ENCODE measurements at places on chromosomes 5 and 9.

- DNase-seq = no peak
Observed at GRCh38 chr5:149754172-149754880, 24.2 kb downstream of the PPARGC1B start.

DNA sequence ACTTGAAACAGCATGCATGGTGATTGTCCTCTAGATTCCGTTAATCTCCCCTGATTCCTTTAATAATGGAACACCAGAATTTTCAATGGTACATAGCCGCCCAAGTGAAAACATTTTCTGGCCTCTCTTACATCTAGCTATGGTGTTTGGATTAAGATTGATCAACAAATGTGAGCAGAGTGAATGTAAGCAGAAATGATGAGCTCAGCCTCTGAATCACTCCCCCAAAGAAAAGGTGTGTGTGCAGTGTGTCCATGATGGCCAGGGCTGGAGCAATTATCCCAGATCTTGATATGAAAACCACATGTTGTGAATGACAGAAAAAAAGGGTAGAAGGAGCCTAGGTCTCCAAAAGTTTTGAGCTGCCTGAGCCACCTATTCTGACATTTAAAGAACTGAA lies 55.3 kb downstream of the OR2K2 start:
- DNase-seq = no peak

DNA sequence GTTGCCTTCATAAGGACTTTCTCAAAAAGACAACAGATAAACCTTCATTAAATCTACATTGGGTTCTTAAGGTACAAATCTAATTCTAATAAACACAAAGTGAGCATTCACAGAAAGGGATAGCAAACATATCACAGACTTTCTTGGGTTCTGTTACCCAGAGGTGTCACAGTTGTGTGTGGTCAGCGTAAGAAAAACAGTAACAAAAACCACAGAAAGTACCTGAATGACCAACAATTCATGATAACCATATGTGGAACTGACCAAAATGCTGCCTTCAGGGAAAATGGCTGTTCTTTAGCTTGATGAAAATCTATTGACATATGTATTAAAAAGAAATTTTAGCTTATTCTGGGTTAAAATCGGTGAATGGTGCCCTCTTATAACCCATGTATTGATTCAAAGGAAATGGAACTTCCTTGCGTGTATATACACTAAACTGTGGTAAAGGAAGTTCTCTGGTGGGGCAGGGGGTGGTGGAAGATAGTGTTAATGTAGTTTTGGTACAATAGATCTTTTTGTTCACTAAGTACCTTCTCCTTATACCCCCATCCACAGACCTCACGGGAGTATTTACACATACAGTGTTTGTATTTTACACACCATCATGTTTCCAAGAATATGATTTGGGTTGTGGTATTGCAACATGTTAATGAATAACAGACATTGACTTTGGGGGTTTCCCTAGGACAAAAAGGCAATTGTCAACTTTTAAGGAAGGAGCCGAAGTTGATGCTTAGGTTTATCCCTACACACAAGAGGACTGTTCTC lies 152.5 kb downstream of the APBA1 start:
- no peak for DNase-seq

DNA sequence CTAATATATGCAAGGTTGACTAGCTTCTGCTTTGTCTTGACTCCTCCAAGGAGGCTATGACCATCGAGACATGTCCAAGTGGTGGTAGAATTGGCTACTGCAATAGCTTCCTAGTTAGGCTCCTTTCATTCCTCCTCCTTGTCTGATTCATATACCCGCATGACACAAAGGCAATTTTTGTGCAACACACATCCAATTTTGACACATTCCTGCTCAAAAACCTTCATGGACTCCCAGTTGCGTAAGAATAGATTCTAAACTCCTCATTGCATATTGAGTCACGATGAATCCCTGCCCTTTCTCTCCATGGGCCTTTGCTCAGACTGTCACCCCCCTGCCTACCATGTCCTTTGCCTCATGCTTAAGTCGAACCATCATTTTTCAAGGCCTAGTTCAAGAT lies 344.5 kb downstream of the ACTL7B start:
- DNase-seq = no peak

DNA sequence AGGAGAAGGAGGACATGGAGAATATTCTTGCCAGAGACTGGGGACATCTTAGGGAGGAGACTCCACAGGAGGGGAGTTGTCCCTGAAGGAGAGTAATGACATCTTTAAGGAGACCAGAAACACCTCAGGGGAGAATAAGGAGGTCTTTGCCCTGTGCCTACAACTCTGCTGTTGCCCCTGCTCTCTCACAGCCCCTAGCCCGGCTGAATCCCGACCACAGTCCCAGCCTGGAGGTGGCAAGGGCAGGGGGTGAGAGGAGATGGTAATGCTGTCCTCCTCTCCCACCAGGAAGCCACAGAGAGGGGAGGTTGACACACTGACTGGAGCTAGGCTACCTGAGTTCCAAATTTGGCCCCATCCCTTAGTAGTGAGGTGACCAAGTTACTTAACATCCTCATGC lies 30.2 kb upstream of the ENHO start:
- DNase-seq = no peak

GRCh38 chr9:36456480-36457065 lies 56.5 kb upstream of the RNF38 start:
- DNase-seq = no peak

- no peak for DNase-seq
Observed at GRCh38 chr9:112694706-112695555, 23.0 kb downstream of the INIP start.

- no peak for DNase-seq
Observed at GRCh38 chr5:55110217-55110616, 7.8 kb downstream of the GZMA start.

- no peak for DNase-seq
Observed at GRCh38 chr9:91818647-91819403, 131.2 kb downstream of the ROR2 start.

DNA sequence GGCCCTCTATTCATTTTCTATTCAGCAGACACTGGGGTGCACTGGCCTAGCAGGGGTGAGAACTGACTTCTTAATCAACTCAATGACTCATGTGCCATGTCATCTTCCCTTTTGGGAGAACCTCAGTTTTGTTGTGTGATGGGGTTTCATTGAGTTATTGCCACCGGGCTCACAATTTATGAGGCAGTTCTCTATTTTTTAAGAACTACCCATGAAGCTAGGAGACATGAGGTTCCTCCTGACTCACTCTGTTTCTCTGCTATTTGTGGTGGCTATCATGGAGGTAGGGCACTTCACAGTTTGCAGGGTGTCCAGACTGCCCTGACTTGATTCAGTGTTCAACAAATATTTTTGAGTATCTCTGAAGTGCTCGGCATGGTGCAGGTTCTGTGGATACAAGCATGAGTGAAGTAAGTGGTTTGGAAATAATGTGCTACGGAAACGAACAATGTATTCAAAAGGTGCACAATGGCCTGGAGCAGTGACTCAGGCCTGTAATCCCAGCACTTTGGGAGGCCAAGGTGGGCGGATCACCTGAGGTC lies 39.3 kb downstream of the SPARC start:
- no peak for DNase-seq

DNA sequence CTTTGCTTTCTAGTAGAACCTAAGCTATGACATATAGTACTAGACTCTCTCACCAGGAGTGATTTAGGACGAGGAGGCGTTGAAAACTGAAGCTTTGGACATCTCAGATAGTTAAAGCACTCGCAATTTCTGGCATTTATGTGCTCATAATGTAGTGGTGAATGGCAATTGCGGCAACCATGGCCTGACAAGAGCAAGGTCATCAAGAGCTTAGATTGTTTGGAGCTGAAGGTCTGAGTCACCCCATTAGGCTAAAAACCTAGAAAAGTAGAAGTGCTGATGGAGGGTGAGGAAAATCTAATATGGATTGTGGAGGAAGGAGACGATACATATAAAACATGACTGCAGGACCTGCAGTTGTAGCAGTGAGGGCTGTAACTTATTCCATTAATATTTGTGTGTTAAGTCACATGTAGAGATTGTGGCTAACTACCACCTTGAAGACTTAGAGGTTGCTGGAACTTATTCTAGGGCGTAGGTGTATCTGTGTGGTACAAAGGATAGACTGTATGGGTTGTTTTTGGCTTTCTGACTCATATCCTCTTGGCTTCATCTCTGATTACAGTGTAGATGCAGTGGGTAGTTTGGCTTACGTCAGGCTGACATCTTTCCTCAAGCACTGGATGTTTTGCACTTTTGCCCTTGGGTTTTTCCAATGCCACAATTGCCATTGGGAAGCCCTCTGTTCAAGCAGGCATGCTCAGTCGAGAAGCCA lies 138.9 kb upstream of the CDKN2B start:
- no peak for DNase-seq

- no peak for DNase-seq
Observed at GRCh38 chr9:99231711-99232110, 9.6 kb downstream of the SEC61B start.

DNA sequence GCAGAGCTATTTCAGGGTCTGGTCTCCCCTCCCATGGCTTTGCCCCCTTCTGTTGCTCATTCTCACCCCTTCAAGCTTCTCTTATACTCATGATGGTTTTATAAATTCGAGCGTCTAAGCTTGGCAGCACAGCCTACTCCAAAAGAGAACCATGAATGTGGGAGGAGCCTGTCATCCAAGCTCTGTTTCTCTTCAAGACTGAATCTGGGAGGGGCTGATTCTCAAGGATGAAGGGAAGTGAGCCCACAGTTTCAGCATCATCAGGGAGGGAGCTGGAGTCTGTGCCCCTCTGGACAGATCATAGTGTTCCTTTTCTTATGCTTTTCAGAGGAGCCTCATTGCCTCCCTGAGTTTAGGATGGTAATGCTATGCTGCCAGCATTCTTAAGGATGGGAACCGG lies 168.6 kb downstream of the CFAP90 start:
- no peak for DNase-seq

- no peak for DNase-seq
Observed at GRCh38 chr5:159797261-159797970, 118.9 kb upstream of the ADRA1B start.

DNA sequence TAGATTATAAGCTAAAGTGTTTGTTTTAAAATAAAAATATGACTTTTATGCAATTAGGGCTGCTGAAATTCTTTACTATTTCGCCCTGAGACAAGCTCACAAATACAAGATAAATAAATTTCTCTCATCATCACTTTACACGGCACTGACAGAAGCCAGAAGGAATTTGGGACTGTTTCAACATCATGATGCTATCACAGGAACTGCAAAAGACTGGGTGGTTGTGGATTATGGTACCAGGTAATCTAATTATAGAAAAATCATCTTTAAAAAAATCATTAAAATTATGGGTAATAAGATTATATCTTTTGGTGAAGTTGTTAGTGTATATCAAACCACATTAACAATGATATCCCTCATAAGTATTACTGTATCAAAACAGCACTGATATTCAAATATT lies 95.0 kb downstream of the MAN2A1 start:
- DNase-seq = no peak

- no peak for DNase-seq
Observed at GRCh38 chr5:131389096-131389868, 125.4 kb downstream of the CDC42SE2 start.

- no peak for DNase-seq
Observed at GRCh38 chr9:70802206-70802605, 319.2 kb downstream of the TRPM3 start.

- DNase-seq = no peak
Observed at GRCh38 chr5:111537141-111538024, 25.0 kb upstream of the STARD4 start.

- no peak for DNase-seq
Observed at GRCh38 chr5:62273687-62274086, 32.3 kb upstream of the KIF2A start.

DNA sequence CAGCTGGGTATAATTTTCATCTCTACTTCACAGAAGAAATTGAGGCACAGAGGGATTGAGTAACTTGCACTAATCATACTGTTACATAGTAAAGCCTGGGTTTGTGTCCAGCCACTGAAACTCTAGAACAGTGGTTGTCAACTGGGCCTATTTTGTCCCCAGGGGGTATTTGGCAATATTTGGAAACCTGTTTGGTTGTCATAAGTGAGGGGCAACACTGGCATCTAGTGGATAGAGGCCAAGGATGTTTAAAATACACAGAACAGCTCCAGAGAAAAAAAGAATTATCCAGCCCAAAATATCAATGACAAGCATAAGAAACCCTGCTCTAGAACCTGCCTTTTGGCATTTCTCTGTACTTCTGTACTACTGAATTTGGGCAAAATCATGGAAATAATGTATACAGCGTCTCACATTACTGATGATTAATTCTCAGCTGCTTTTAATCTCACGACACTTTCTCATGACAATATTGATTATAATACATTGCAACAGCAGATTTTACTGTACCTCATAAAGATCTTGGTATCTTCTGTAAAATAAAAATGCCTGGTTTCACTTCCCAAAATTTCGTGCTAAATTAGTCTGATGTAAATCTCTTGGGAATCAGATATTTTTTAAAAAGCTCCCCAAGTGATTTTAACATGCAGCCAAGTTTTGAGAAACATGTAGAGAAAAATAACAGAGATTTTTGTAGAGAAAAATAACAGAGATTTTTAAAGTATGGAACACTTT lies 112.7 kb downstream of the RORB start:
- DNase-seq = no peak

All from body of pancreas (tissue), 4 donors.